ENCODE measurements at places on chromosomes 7 and 10.

GRCh38 chr7:49014870-49015269 lies 90.5 kb downstream of the CDC14C start:
- no peak for DNase-seq

GRCh38 chr10:93225938-93226337 lies 152.2 kb downstream of the CYP26A1 start:
- DNase-seq, result no peak

DNA sequence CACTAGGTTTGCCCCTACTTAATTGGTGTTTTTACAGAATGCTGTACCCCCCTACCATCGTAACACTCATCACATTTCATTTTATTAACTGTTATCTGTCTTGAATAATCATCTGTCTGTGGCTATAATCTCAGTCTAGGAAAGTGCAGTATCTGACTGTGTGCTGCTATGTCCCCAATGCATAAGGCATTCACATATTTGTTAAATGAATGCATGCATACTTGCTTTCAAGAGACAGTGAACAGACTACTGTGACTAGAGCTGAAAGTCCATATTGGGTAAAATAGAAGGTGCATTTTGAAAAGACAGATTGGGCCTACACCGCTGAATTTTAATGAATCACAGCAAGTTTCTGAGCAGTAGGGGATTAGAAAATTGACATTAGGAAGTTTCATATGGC lies 112.3 kb downstream of the ARHGAP12 start:
- no peak for DNase-seq

- no peak for DNase-seq
Observed at GRCh38 chr7:54810401-54810800, 51.4 kb upstream of the SEC61G start.

DNA sequence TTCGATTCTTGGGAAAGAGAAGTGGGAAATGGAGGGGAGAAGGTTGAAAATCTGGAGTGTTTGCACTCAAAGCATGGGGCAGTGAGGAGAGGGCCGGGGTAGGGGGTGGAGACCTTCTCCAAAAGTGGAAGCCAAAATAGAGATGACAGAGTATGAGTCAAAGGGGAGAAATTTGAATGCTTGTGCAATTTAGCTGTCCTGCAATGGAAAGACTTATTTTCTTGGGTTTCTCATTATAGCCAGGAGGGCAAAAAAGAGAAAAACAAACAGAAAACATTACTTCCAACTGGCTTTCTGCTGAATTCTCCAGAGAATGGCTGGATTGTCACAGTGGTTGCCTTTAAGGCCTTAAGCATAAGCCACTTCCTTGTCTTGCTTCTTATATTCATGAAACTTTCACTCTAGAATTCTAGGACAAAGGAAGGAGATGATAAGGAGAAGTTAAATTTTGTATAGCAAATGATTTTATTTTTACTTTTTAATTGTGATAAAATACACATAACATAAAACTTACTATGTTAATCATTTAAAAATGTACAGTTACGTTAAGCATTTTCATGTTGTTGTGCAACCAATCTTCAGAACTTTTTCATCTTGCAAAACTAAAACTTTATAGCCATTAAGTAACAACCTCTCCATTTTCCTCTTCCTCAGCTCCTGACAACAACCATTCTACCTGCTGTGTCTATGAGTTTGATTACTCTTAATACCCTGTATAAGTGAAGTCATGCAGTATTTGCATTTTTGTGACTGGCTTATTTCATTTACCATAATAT lies 100.2 kb downstream of the GPR85 start:
- DNase-seq, result peak; percentile 23

DNA sequence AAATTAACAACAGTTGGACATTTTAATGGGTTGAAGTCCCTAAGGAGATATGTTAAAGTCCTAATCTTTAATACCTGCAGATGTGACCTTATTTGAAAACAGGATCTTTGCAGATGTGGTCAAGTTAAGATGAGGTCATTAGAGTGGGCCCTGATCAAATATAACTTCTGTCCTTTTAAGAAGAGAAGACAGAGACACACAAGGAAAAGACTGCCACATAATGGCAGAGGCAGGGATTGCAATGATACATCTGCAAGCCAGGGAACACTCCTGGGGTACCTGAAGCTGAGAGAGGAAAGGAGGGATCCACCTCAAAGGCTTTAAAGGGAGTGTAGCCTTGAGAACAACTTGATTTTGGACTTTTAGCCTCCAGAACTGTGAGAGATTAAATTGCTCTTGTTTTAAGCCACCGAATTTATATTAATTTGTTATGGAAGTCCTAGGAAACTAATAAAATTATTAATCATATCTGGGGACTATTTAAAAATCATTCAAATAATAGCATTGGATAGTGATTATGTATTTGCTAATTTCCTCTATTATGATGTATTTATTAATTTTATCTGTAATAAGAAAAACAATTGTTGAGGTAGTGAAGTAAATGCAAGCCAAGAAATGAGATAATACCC lies 700.0 kb upstream of the PCDH15 start:
- peak; percentile 6 for DNase-seq

DNA sequence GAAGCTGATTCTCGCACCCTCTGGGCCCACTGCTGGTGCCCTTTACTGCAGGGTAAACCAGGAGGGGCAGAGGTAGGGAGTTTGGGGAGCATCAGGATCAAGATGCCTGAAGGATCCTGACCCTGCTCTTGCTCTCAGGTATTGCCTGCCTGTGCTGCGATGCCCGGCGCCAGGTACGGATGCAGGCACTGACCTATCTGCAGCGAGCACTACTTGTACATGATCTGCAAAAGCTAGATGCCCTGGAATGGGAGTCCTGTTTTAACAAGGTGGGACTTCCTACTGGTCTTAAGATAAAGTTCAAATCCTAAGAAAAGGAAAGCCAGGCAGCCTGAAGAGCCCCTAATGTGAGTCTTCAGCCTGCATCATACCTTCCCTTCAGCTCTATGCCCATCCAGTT lies 16.1 kb upstream of the NFKB2 start:
- DNase-seq, result no peak

Measured in suppressor macrophage treated with lipopolysaccharide for 4 hours (primary cell).